GM19239 (cell line): ENCODE measurements at places on chromosomes 1 and 21.
A peak's percentile ranks its signal among the peaks of the same experiment; 100 is the strongest.

DNA sequence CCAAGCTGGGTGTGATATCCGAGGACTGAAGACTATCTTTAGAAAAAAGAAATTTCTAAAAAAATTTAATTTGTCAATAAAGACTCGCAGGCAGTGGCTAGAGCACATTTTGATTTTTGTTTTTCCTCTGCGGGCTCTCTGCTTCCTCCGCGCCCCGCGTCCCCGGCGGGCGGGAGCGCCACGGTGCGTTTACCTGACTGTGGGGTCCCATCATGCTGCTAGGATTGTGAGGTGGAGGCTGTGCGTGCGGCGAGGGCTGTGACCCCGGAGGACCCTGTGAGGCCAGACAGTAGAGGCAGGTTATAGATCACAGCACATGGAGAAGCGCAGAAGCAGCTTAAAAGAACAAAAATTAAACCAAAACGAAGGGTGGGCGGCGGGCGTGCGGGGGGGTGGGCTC, 57.9 kb downstream of the MRPL37 start:
- no peak for DNase-seq

DNA sequence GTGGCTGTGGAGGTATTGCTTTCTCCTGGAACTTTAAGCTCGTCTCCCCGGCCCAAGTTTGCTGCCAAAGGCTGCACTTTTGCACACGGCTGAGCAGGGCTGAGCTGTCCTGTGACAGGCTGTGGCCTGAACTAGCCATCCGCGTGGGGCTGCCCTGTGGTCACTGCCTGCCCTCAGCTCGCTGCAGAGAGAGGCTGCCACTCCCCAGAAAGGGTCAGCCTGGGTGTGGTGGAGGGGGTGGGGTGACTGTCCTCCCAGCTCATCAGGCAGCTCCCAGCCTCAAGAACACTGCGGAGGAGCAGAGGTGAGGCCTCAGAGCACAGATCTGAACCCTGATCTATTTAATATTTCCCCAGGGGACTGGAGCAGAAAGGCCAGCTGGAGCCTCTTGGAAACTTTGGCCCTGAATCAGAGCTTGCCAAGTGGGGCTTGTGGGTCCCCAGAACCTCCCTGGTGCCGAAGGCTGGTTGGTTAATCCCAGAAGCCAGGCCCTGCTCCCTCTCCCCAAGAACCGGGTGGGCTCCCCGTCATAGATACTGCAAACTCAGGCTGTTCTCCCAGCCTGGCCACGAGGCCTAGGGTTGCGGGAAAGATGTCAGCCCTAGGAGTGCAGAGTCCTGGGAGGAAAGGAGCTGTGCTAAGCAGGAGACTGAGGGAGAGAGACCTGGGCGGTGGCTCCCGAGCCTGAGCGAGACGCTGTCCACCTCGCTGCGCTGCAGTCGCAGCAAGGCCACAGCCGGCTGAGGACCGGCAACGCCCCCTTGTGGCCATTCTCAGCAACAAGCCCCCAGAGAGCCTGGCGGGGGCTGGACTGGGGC, 125.1 kb upstream of the IPO9 start:
- peak; percentile 74 for DNase-seq

- DNase-seq, result no peak
These were observed 46.9 kb upstream of the LIN9 start for GRCh38 chr1:226355669-226356551.

- DNase-seq, result no peak
These were observed 139.7 kb upstream of the BEND5 start for GRCh38 chr1:48916130-48917069.

GRCh38 chr1:38183096-38183495, 136.5 kb upstream of the POU3F1 start:
- no peak for DNase-seq

GRCh38 chr1:1917995-1918900, 831 bp downstream of the TMEM52 start:
- DNase-seq, result no peak

DNA sequence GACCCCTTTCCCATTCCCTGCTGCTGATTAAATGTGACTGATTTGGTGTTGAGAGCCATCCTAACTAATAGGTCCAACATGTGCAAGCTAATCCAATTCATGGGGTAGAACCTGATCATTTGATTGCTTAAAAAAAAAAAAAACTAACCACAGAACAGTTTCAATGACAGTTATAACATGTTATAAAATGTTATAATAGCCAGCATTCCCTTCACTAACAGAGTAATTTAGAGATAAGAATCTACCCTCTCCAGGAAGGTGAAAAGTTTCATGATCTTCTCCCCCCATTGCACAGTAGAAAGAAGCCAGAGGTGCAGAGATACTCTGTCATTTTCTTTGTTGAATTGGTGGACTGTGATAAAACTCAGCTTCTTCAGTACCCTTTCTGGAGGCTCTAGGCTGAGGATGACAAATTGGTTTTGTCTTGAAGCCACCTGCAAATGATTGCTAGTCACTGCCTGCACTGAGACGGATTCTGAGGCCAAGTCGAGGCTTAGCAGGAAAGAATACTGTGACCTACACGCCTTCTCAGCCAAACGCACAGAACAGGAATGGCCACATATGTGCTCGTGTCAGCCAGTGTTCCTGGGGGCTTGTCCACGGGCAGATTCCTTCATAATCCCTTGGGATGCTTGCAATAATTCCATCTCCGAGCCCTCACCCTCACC, 215.7 kb upstream of the IRF2BP2 start:
- DNase-seq, result no peak

GRCh38 chr1:163528710-163529348, 207.1 kb downstream of the NUF2 start:
- no peak for DNase-seq

GRCh38 chr1:184754476-184755225, at the start of gene EDEM3:
Gene EDEM3 (minus strand): TSS chr1:184754858. CDS start chr1:184754646, 212 bp downstream.
- peak; percentile 82 for DNase-seq

- DNase-seq, result no peak
These were observed 86.6 kb downstream of the DMRTB1 start for GRCh38 chr1:53545663-53546408.

GRCh38 chr21:36841866-36842265, 124.6 kb downstream of the HLCS start:
- no peak for DNase-seq

- DNase-seq, result no peak
These were observed 6.4 kb downstream of the MAP3K6 start for GRCh38 chr1:27360159-27361043.

- no peak for DNase-seq
These were observed 138.4 kb upstream of the KRTAP19-8 start for GRCh38 chr21:31176725-31177124.
